ENCODE measurements at places on chromosomes 2 and 18.

DNA sequence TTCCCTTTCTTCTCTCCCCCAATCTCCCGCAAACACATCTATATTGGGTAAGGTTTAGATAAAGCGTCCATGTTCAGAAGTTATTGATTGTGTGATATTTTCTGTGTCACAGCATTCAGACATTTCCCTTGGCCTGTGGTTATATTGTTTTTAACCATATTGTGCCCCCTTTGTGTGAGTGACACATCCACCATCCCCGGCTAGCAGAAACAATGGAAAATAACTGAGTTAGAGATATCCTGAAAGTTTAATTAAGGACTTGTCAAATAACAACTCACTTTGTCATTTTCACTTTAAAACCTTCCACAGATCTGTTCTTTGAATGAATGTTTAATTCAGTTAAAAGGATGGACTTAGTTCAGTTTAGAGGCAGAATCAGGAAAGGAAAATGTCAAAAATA is 151.0 kb downstream of the KCNJ3 start:
- no peak for DNase-seq

DNA sequence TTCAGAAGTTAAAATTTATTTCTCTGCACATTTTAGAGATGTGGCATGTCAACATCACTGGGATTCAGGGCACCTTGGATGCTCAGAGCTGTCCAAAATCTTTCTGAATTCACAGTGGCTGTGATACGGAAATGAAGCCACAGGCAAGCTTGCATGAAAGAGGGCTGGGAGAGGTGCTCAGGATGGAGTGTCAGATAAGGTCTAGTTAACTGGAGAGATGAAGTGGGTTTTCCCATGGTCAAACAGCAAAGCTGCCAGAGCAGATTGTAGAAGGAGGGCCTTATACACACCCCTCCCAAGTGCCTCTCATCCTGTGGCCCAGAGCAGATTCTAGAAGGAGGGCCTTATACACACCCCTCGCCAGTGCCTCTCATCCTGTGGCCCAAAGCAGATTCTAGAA is 286.8 kb upstream of the PXDN start:
- DNase-seq: no peak

- DNase-seq: peak; percentile 91
These were observed 72.6 kb downstream of the ACTR2 start for GRCh38 chr2:65300134-65300760.

DNA sequence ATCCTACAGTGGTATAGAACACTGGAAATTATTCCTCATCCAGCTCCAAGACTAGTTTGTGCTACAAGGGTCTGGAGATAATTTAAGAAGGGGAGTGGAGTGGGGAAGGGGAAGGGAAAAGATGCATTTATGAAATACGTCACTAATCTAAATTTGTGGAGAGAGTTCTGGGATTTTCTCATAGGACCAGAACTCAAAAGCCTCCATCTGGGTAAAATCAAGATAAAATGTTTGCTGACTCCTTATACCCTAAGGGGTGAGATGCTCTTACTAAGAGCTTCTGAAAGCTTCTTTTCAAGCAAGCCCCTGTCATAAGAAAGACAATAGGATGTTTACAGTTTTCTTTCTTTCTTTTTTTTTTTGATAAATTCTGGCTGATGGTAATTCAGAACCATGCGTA is 88.5 kb upstream of the RBMS1 start:
- DNase-seq: no peak

DNA sequence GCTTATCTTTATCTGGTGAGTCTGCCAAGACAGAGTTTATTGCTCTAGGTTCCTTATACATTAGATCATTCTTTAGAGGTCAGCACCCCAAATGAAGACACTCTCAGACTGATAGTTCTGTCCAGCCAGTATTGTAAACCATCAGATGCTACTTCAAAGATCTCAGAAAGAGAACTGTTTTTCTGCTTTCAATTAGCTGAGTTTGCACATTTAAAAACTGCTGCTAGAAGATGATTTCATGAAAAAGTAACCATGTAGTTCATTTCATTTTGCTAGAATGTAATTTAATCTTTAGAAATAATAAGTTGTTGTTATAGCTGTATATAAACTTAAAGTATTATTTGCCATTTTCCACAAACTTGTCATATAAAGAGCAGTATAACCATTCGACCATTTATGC is 344.5 kb upstream of the ATP5MC3 start:
- no peak for DNase-seq
